ENCODE measurements at places on chromosomes 12 and 14.
A peak's percentile ranks its signal among the peaks of the same experiment; 100 is the strongest.

DNA sequence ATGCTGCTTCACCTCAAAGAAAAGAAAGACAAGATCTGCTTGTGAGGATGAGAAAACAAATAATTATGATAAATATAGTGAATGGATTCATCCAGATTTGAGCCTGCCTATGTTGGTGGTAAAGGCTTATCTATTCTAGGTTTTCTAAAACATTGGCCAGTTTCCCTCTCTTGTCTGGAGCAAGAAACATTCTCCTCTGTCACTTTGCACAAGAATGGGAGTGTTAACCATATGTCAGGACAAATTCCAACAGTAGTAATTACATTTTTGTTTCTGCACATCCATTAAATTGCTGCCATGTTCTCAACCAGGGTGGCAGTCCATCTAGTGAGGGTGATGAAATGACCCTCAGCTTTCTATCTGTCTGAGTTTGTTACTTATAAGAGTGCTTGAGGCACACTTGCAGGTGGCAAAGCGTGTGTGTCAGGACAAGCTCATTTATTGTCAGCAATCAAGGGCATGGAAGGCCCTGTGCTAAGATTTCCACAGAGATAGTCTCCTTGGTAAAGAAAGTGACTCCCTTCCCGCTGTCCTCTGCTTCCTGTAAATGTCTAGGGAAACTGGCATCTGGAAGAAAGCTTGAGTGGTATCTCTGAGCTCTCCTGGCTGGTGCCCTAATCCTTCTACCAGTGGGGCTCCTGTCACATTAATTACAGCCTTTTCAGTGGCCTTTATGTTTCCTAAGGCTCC, 502.1 kb upstream of the FLRT2 start:
- no peak for DNase-seq

DNA sequence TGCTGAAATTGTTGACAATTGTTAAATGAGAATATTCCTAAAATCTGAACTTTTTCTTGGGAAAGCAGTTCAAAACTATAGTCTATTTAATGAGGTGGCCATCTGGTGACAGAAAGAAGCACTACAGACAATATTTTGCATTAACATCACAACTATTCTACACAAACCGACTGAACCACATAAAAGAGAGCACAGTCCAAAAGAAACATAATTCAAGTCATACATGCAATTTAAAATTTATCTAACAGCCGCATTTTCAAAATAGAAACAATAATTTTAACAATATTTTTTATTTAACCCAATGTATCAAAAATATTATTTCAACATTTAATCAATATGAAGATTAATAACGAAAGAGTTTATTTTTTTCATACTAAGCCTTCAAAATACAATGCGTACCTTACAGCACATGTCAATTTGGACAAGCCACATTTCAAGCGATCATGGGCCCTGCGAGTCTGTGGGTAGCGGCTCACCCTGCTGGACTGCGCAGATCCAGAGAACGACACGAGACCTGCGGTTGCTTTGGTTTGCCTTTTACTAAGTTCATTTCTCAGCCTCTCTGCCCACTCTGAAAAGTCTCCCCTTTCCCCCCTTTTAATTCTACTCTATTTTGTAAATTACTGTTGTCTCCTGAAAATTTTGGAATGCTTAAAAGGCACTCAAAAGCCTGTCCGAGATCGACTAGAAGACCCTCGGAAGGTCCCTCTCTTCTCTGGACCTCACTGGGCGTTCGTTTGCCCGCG, 947 bp upstream of the LRRC9 start:
- DNase-seq: no peak

- no peak for DNase-seq
Measured at GRCh38 chr14:101845896-101846295, 84.4 kb downstream of the PPP2R5C start.

GRCh38 chr14:63032076-63032475, 13.2 kb downstream of the KCNH5 start:
- no peak for DNase-seq

- no peak for DNase-seq
Measured at GRCh38 chr12:22121224-22121623, 75.2 kb downstream of the CMAS start.

DNA sequence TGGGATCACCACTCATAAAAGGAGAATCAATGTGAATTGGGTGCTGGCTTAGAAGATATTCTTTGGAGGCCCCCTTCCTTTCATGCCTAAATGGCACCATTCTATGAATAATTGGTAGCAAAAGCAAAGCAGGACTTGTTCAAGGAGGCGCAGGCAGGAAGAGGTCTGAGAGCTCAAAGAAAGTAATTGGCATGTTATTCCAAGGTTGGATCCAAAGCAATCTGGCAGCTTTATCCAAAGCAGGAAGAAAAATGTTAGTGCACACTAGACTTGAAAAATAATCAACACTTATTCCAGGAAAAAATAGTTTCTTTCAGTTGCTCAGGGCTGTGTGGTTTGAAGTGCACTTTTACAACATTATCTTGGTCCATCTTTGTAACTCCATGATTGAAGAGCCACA, 326.4 kb downstream of the NUAK1 start:
- no peak for DNase-seq

DNA sequence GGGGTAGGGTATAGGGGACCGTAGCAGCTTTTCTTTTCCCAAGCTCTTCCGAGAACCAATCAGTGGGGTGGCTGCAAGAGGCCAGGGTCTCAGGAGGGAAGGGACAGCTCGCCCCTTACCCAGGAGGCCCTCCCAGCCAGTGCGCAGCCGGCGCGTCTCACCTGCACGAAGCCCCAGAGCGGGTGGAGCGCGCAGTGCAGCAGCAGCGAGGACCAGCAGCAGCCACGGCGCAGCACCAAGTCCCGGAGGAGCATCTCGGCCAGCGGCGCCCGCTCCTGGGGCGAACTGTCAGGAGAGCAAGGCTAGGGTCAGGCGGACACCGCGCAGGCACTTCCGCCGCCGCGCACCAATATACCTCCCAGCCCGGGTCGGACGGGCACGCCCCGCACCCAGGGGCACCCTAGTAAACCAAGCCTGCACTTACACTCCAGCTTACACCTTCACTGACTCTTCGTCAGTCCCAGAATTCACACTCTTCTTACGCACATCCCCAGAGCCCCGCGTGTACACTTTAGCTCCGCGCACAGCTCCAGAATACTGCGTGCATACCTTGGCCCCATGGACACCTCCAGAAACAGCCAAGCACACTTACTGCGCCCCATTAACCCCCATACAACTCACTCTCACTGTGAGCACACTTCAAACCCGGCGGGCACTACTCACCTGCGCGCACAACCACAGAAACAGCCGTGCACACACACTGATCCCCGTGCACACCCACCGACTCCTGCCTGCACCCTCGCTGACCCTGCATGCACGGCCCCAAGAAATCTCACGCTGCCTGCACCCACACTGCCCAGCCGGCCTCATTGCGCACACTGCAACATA, 606 bp downstream of the PRIMA1 start:
- no peak for DNase-seq

- DNase-seq: no peak
Measured at GRCh38 chr12:19757317-19757877, 318.1 kb downstream of the AEBP2 start.

- DNase-seq: no peak
Measured at GRCh38 chr12:3727877-3728632, 24.9 kb downstream of the CRACR2A start.

- no peak for DNase-seq
Measured at GRCh38 chr12:113190761-113191160, 5.2 kb downstream of the RITA1 start.

DNA sequence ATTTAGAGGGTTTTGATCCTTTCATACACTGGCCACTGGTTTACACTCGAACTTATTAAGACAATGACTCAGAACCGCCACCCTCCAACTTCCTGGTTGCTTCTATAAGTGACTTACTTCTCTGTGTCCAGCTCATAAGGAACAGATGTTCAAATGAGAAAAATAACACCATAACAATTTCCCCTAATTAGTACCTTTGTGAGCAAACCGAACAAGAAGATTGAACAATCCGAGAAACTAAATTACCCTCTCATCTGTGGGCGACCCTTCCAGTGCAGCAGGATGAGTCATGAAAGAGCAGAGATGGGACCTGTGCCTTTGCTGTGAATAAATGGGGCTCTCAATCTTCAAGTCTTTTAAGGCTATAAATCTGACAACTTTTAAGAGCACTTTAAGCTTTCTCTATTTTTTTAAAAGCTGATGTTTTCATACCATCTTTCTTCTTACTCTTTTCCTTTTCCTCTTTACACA, 146.8 kb upstream of the RASSF8 start:
- DNase-seq: peak; percentile 4

DNA sequence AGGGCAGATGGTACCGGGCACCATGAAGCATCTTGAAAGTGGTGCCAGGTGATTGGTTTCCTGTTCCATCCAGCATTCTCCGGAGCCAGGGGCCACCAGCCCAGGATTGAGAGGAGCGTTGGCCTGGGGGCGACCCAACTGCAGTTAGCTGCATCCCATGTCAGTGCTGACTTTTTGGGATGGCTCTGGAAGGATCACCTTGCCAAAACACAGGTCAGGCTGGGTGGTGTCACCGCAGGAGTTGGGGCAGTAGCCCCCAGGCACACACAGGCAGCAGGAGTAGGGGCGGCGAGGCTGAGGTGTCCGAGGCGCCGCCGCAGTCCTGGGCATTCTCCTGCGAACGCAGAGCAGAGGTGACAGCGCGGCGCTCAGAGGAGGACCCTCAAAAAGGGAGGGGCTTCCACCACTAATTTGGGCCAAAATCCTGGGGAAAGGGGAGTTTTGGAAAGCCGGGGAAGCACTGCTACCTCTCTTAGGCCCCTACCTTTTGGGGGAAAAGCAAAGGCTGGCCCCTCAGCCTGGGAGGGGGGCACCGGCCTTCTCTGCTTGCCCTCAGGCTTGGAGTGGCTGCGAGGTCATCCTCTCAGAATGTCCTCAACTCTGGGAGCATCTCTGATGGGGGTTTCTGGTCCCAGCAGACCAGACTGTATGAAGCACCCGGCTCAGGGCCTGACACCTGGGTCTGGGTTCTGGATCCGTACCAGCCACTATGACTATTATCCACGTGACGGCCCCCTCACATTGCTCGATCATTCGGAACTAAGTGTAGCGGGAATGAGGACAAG, 26.7 kb upstream of the LRTM2 start:
- no peak for DNase-seq

- no peak for DNase-seq
Measured at GRCh38 chr14:78840898-78841297, 670.7 kb downstream of the NRXN3 start.

DNA sequence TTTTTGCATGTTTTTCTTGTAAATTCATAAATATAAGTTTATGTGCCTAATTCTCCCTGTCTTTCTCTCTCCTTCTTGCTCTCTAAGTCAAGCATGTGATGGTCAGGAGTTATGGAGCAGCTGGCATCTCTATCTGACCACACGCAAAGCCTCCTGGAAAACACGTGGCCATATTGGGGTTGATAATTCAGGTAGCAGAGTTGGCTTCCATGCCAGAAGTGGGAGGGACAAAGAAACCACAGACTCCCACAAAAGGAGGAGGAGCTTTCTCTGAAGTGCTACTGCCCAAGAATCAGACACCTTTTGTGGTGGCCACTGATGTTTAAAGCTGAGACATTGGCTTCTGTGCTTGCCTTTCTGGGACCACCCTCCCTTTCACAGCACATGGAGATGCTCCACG, 517.6 kb upstream of the TMEM132C start:
- no peak for DNase-seq

GRCh38 chr12:56589783-56590182, 40.3 kb downstream of the BAZ2A start:
- DNase-seq: no peak

- no peak for DNase-seq
Measured at GRCh38 chr12:107287436-107288413, 194.4 kb upstream of the CRY1 start.
